Myocyte (in vitro differentiated cells): ENCODE measurements at places on chromosomes 1 and 21.

DNA sequence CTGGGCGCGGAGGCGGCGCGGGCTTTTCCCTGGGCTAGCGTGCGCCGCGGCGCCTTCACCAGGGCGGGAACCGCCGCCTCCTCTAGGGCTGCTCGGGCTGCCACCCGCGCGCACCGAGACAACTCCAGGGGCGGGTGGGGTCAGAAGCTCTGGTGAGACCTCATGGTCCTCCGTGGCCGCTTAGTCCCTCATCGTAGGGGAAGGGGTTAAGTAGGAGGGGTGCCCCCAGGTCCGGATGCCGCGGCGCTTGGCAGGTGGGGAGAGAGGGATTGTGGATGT, 559 bp downstream of the SERTAD4 start:
- DNase-seq, result peak; percentile 17

GRCh38 chr1:189859385-189859977, 618.2 kb downstream of the BRINP3 start:
- no peak for DNase-seq

- DNase-seq, result peak; percentile 83
Measured at GRCh38 chr1:205709059-205709398, 28.7 kb upstream of the SLC45A3 start.

DNA sequence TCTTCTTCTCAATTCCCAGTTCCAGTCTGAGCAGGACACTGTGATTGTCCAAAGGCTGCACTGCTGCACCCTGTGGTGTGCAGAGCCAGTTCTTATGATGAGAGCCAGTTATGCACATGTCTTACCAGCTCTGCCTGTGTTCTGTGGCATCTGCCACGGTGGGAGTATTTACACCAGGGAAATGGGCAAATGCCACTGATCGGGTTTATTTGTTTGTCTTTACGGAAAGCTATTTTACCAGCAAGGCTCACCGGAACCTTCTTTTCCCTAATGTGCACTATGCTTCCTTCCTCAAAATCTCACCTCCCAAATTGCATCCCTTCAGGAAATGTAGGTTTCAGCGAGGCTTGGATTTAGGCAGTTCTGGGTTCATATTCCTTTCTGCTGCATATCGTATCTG, 49.0 kb downstream of the EVA1C start:
- DNase-seq, result no peak

DNA sequence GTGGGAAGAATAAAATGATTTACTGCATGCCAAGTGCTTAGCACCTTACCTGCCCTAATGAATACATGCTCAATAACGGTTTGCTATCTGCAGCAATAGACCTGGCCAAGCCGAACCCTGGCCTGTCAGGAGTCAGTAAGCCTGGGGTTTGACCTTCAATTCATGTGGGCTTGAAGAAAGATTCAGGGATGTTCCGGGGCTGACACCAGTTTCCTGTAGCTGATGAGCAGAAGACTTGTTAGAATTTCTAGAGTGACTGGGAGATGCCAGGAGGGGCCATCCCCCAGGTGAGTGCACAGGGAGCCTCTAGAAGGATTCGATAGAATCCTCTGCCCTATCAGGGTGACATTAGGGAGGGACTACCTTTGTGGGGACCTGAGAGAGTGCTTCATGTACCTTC, 210.9 kb downstream of the HIVEP3 start:
- no peak for DNase-seq

DNA sequence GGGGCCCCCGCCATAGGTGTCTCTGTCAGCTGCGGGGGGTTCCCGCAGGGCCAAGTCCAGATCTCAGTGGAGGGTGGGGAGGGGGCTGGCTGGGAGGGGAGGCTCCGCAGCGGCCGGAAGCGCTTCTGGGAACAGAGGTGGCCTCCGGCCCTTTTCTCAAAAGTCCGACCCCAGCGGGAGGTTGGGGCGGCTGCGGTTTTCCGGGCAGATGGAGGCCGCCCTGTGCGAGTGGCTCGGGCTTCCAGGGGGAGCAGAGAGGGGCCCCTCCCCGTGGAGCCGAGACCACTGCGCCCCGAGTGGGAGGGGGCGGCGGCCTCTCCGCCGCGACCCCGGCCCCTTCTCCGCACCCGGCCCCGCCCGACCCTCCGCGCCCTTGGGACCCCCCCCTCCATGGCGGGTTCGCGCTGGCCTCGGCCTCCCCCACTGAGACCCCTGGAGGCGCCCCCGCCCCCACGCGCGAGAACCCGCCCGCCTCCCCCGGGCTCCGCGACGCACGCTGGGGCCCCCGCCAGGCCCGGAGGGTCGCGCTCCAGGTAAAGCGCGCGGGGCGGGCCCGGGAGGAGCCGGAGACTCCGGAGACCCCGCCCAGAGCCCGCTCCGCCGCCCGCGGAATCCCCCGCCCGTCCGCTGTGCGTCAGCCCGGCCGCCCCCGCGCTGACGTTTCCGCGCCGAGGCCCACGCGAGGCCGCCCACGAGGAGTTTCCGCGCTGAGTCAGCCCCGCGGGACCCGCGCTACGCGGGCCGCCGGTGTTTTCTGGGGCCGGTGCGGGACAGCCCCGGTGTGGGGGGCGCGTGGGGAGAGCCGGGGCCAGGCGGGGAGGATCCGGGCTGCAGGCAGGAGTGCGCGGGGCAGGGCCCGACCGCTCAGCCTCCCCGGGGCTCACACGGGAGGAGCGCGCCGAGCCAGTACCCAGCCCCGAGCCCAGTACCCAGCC, 5.2 kb downstream of the TNFRSF18 start:
- no peak for DNase-seq

DNA sequence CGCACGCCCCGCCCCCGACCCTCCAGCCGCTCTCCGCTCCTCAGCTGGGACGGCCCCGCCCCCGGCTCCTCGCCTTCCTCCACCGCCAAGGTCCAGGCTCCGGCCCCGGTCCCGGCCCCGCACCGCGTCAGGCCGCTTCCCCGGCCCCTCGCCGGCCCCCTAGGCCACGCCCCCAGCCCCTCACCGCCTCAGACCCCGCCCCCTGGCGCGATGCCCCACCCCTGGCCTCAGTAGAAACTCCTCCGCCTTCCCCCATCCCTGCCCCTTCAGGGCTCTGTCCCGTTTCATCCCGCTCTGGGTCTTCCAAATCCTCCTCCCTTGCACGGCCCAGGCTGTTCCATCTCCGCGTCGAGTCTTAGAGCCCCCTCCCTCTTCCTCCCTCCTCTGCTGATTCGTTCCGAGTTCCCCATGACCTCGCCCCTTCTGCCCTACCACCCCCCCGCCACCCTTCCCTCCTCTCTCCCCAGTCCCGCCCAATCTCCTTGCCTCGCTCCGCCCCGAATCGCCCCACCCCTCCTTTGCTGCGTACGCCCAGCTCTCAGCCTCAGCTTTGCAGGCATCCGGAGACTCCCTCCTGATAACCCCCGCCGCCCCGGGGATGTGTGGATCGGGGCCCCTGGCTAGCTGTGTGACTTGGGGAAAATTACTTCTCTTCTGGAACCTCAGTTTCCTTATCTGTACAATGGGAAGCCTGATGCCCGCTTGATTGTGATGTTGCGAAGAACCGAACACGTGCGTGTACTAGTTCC, 448 bp upstream of the ASAP3 start:
- DNase-seq, result peak; percentile 92

DNA sequence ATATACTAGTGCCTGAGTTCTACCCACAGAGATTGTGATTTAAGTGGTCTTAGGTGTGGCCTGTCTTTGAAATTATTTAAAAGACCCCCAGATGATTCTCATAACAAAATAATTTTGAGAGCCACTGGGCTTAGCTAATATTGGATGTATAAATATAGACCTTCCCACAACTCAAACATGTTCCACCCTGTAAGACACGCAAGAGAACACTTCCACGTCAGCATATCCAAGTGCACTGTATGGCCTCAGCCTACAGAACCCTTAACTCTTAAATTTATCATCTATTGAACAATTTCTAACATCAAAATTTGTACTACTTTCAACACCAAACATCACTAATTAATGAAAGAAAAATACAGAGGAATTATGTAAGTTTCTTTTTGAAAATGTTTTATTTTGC, 2.5 kb downstream of the FAM177B start:
- no peak for DNase-seq

DNA sequence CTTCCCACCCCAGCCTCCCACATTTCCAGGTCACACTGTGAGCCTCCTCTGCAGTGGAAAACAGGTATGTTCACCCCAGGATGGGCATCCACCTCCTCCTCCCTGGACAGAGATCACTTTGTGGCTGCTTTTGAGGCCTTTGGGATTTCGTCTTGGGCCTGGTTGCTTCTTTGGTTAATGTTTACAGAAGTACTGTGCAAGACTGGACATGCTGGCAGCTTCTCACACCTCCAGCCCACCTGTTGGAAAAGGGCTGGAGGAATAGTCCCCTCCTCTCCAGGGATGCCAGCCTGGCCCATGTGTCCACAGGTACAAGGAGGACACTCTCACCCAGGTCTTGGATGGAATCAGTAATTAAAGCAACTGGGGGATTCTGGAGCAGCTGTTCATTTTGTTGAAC, 56.1 kb downstream of the KAZN start:
- DNase-seq, result no peak

- no peak for DNase-seq
Measured at GRCh38 chr1:222068101-222068500, 326.2 kb upstream of the DUSP10 start.

DNA sequence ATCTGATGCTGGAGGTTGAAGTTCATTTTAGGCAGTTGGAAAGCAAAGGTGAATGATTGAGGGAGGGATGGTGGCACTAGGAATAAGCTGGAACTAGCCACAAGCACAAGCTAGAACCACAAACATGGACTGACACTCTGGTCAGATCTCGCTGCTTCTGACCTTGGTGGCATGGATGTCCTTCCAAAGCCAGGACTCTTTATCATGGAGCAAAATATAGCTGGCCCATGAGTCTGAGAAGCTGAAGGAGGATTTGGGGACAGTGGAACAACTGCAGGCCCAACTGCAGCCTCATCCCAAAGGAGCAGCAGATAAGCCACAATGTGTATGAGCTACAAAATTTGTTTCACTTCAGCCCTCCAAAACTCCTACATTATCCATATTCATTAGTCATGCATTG, 35.5 kb downstream of the SRSF11 start:
- peak; percentile 50 for DNase-seq

- DNase-seq, result peak; percentile 13
Measured at GRCh38 chr1:208834381-208835096, 590.4 kb upstream of the PLXNA2 start.

DNA sequence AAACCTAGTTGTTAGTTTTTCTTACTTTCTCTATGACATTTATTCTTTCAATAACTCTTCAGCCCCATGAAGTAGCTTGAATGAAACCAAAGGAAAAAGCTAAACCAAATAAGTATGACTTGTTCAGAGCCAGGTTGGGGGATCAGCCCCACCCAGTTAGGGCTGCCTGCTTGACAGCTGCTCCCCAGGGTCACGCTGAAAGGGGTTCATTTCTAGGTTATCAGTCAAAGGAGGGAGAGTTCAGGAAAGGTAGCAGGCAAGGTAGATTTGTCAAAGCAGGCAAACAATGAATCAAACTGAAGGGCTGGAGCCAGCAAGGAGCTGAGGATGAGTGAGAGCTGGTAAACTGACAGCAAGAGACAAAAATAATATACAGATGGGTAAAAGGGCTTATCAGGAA, 3.1 kb upstream of the S100A11 start:
- no peak for DNase-seq

DNA sequence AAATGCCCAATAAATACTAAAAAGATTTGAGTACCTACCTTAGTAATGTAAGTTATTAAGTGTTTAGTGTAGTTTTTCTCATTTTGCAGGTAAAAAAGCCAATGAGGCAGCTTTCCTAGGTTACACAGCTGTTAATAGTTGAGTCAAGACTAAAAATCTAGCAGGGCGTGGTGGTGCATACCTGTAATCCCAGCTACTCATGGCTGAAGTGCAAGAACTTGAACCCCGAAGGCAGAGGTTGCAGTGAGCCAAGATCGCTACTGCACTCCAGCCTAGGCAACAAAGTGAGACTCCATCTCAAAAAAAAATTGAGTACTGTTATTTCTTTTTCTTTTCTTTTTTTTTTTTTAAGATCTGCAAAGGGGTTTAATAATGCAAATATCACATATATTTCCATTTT, 7.7 kb downstream of the YBX1 start:
- DNase-seq, result no peak

DNA sequence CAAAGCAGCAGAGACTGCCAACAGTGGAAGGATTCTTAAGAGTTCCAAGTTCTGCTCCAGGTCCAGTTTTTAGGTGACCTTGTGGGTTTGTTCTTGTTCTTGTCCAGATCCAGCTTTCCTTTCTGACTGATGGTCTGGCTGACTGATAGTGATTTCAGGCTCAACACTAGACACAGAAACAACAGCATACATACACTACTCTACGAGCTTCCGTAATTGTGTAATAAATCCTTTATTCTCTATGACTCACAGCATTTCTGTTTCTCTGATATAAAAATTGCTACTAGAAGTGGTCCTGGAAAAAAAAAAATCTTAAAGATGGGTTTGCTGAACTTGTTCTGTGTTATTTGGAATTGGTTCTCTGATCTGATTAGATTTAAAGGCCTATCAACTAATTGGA, 62.2 kb upstream of the PTCH2 start:
- no peak for DNase-seq

DNA sequence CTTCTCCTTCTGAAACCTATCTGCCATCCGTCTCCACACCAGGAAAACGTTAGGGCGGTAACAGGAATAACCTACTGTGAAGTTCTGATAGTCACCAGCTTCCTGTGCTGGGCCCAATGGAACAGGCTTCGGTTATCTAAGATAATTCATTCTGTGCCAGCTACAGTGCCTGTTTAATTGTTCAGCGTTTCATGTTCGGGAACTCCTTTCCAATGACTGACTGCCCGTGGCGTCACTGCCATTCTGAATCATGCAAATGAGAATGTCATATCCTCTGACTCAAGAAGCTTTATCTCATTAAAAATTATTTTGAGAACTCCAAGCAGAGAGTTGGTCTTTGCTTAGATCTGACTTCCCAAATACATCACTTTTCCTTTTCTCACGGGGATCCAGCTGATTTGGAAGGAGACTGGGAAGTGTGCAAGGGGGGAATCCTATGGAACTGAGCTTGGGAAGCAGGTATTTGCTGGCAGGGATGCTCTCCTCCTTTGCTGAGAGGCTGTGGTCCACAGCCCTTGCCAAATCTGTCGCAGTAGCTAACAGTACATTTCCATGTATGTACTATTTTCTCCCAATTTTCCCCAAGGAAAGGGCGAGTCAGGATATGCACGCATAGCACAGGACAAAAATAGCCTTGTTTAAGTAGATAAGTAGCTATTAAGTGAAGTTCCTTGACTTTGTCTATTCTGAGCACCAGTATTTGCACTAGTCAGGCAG, 358.7 kb downstream of the LTN1 start:
- DNase-seq, result peak; percentile 22
